SIG-M5 (cell line): ENCODE measurements at places on chromosomes 11 and 22.

GRCh38 chr11:44290208-44290607, 19.7 kb downstream of the ALX4 start:
- no peak for DNase-seq

DNA sequence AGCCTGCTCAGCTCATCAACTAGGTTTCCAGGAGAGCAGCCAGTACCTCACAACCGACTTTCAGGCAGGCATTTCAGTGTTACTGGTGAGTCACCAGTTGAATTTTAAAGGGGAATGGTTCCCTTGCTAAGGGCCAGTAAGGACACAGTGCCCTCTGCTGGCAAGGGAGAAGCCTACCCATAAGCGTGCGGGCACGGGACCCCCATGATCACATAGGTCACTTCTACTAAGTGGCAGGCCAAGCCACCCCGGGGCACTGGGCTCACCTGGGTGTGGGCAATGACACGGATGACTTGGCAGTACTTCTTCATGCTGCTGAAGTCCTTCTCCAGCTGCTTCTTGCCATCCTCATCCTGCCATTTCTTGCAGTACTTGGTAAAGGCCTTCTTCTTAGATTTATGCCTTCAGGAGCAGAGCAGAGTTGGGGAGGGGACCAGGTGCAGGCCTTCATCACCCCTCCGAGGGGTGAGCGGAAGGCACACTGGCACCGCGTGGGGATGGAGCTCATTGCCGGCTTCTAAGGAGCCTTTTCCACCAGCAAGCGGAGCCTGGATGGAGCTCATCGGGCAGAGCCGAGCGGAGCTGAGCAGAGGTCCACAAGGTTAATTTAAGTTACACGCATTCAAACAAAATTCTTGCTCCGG, 2.9 kb downstream of the RPL3 start:
- peak; percentile 34 for DNase-seq

DNA sequence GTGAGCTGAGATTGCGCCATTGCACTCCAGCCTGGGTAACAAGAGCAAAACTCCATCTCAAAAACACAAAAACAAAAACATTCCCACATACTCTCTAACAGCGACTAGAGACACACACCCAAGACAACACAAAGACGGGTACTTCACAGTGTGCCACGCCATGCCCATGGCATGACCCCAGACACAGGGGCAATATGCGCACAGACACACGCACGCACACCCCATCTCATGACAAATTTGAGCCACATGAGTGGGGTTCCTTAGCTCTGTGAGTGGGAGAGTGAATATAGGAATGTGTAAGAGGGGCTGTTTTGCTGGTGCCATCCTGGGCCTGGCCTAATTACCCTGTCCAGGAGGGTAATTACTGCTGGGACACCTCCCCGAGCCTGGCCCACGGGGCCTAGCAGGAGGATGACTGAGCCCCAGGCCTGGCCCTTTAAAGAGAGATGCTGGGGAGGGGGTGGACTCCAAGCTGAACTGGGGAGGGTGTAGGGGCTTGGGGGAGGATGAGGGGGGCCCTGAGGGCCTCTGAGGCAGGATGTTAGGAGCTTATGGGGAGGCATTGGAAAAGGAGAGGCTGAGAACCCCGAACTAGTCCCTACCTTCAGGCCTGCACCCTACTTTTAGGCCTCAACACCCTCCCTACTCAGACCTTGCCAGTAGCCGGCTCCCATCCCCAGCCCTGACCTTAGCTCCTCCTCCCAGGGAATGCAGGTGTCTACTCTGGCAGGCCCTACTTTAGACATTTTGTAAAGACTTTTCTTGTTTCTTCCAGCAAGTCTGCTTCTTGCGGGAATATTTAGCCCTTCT, 1.5 kb downstream of the LTBP3 start:
- no peak for DNase-seq

DNA sequence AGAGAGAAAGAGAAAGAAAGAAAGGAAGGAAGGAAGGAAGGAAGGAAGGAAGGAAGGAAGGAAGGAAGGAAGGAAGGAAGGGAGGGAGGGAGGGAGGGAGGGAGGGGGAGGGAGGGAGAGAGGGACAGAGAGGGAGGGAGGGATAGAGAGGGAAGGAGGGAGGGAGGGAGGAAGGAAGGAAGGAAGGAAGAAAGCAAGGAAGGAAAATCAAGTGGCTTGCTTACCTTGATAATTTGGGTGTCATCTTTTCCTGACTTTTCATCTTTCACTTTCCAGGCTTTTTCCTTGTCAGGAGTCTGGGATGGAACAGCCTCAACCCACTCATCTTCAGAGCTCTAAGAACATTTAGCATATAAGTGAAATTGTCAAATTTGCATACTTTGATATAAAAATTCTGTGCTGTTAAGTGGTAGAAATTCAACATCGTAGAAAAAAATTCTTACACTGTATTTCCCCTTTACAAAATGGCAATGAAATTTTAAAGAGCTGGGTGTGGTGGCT, 14.9 kb downstream of the CWF19L2 start:
- DNase-seq: no peak

DNA sequence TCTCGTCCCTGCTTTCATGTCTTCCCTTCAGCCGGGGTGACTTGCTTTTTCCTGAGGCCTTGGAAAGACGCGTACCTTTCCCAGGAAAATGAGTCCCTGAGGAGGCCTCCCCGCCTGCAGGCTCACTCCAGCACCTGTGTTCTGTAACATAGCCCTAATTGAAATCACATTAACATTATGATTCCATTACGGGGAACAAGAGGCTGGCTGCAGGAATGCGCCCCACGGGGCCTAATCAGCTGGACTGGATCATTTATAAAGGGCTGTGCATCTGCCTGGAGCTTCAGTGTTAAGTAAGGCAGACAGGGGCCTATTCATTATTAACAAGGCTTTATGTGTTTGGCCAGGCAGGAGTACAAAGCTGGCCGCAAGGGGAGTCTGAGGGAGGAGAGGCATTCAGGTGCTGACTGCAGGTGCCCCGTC, 41.9 kb upstream of the TSPAN18 start:
- no peak for DNase-seq

DNA sequence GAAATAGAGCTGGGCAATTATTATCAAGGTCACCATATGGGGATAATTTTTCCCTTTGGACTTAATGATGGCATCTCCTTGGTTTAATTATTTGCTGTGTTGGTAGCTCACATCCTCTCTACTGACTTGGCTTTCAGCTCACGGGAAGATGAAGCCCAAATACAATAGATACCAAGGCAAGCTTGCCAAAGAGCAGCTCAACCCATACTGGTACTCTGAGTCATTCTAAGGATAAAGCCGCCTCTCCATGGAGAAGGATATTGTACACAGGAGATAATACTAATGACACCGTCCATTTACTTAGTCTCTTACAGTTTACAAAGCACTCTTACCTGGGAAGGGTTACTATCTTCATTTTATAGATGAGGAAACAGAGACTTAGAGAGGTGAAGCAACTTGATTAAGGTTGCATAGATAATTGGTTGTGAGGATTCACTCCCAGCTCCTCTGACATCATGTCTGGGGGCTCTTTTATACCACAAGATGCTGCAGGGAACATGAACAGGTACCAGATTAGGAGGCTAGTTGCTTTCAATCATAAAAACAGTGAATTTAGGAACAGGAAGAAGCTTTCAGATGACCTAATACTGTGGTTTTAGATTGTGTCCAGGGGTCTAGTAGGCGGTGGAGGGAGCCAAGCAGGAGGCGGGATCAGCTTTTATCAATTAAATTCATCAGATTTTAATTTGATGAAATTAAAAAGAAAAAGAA, 48.3 kb upstream of the PICALM start:
- no peak for DNase-seq

- no peak for DNase-seq
Observed at GRCh38 chr11:120966840-120967239, 57.1 kb upstream of the TBCEL start.

- DNase-seq: no peak
Observed at GRCh38 chr11:120869516-120870011, 154.3 kb upstream of the TBCEL start.

DNA sequence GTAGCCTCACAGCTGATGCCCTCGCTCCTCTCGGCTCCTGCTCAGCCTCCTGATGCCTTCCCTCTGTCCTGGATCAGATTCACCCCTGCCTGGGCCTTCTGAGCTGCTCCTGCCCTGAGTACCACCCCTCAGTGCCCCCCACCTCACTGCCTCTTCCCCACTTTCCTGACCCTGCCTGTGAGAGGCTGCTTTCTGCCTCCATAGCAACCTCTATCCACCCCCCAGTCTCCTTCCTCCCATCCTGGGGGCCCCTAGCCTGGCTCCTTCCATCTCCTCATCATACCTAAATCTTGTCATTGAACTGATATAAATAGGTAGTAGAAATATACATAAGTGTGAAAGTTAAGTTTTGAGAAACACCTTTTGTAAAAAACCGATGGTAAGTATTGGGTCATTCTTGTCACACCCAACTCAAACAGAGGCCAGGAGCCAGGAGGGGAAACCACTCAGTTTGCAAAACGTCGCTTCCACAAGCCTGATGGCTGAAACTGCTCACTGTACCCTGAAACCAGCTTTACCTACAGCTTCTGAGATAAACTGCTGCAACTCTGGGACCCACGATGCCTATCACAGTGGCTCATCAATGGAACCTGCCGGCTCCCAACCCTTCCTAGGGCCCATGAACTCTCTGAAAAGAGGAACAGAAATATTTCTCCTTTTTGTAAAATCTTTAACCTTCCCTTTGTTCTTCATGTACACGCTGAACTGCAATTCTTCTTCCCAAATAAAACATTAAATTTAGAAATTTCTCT, 4.8 kb upstream of the APOBEC3H start:
- no peak for DNase-seq

DNA sequence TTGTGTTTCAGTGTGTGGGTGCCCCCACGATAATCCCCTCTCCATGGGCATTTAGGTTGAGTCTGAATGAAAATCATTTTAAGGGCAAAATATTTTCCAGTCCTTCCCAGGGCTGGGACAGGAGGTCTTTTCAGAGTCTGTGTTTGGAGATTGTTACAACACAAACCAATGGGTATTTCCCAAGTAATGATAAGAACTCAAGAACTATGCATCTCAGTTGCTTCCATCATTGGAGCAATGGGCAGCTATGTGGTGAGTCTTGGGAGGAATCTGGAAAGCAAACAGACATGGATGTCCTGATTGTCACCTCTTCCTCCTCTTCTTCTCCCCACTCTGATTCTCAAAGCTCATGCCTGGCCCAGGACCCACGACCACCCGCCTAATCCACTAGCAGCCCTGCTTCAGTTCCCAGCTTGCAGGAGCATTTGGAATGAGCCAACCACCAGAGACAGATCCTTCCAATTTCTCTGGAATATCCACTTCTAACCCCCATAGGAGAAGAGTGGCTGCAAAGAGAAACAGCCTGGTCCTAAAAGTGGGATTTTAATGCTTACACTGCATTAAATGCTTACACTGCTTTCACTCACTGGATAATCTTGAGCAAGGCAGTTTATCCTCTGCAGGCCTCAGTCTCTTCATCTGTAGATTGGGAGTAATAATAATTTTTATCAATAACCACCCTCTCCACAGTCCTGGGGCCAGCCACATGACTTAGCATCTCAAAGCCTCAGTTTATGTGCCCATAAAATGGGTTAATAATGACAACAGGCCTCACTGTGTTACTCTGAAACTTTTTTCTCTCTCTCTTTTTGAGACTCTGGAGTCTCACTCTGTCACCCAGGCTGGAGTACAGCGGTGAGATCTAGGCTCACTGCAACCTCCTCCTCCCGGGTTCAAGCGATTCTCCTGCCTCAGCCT, 404.3 kb downstream of the MN1 start:
- no peak for DNase-seq
